ENCODE measurements at places on chromosomes 11 and 22. TPM values are rescaled to one million over a fixed set of nuclear protein-coding genes. Genes with fewer than 3 reads are reported as not detected.

DNA sequence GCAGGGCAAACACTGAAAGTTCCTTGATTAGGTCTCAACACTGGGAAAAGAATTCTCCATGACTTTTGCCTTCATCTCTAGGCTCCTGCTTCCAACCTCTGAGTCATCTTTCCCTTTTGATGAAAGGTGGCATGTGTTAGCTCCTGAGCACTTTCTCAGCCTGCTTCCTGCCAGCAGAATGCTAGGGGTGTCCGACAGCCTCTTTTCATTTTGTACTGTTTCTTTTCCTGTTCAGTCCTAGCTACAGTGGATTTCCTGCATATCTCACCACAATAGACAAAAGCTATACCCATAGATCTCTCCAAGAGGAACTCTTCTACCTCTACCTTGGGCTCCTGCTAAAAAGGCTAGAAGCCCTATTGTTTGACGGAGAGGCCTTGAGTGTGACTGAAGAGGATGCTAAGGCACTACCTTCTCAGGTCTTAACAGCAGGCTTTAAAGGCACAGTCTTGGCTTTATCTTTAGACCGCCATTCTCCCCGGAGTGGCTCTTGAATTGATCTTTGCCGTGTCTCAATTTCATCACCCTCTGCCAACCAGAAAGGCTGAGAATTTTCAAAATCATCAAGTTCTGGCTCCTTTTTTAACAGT, 145.5 kb downstream of the RBFOX2 start:
- no peaks in the 10 kb centered on the region for H3K36me3 ChIP-seq
- no peaks in the 10 kb centered on the region for H3K27me3 ChIP-seq
- no peak for DNase-seq
- no peak overlapping the region for H3K4me3 ChIP-seq
- H3K4me1 ChIP-seq = peaks cover 13% of the 10 kb centered on the region
- peak overlapping the region; percentile 49 for H3K27ac ChIP-seq

DNA sequence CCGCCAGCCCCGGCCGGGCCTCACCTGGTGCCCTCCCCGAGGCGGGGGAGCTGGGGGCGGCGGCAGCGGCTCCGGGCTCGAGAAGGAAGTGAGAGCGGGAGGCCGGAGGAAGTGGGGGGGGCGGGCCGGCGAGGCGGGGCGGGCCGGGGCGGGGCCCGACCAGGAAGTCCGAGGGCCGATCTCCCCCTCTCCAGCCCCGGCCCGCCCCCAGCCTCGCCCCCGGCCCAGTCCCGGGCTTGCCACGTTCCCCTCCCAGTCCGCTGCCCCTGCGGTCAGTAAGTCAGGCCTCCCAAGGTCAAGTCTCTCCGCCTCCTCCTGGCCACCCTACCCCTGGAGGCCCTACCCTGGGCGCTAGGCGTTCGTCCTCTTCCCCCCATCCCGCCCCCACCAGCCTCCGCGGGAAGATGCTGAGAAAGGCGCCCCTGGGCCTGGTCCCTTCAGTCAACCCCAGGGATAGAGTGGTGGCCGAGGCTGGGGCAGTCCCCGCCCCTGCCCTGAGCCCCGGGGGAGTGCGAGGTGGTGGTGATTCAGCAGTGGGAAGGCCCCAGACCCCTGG, at the start of gene RHOG:
Gene RHOG, minus strand, starts transcription at position 90 of the 556 bp plus-strand sequence. CDS start 12,821 bp downstream, outside the sequence.
- H3K36me3 ChIP-seq = no peaks in the 10 kb centered on the region
- DNase-seq = peak; percentile 93
- H3K27me3 ChIP-seq = no peaks in the 10 kb centered on the region

- H3K4me1 ChIP-seq = no peaks in the 10 kb centered on the region
- H3K4me3 ChIP-seq = no peak overlapping the region
- H3K36me3 ChIP-seq = no peaks in the 10 kb centered on the region
- no peak for DNase-seq
These were observed 107.8 kb downstream of the FAR1 start for GRCh38 chr11:13776134-13776815.

DNA sequence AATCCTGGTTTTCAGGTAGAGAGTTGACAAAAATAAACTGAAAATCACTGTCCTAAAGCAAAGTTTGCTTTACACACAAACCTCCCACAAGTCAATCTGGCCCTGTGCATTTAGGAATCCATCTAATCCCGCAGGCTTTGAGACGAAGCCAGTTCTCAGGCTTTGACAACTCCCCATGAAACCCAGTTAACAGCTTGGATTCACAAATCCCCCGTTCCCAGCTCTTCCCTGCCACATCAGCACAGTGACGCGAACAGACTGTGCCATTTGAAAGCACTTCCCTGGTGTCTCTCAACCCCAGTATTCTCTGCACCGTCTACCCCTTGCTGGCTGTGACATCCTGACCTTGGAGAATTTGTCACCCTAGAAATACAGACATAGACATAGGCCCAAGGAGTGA, 117.8 kb downstream of the OPCML start:
- no peaks in the 10 kb centered on the region for H3K4me1 ChIP-seq
- no peaks in the 10 kb centered on the region for H3K27me3 ChIP-seq
- no peak overlapping the region for H3K27ac ChIP-seq
- H3K4me3 ChIP-seq = no peak overlapping the region
- no peaks in the 10 kb centered on the region for H3K36me3 ChIP-seq
- no peak for DNase-seq

SEC14L6 gene
- total RNA-seq = 0.58 TPM

GRCh38 chr11:118497831-118498230, 29.4 kb upstream of the TTC36 start:
- no peak for DNase-seq
- no peaks in the 10 kb centered on the region for H3K4me1 ChIP-seq
- H3K4me3 ChIP-seq = no peak overlapping the region
- no peak overlapping the region for H3K27ac ChIP-seq

SLC17A6 gene
- not detected for total RNA-seq

- H3K36me3 ChIP-seq = peaks cover 48% of the 10 kb centered on the region
These were observed 44.1 kb upstream of the MN1 start for GRCh38 chr22:27845644-27846043.

SCUBE1 gene
- 1.2 TPM for total RNA-seq

NXPE4 gene
- not detected for total RNA-seq

- DNase-seq = no peak
- H3K27ac ChIP-seq = no peak overlapping the region
- H3K27me3 ChIP-seq = peaks cover 55% of the 10 kb centered on the region
- no peaks in the 10 kb centered on the region for H3K36me3 ChIP-seq
These were observed 61.2 kb downstream of the MPPED1 start for GRCh38 chr22:43473031-43473430.

DNA sequence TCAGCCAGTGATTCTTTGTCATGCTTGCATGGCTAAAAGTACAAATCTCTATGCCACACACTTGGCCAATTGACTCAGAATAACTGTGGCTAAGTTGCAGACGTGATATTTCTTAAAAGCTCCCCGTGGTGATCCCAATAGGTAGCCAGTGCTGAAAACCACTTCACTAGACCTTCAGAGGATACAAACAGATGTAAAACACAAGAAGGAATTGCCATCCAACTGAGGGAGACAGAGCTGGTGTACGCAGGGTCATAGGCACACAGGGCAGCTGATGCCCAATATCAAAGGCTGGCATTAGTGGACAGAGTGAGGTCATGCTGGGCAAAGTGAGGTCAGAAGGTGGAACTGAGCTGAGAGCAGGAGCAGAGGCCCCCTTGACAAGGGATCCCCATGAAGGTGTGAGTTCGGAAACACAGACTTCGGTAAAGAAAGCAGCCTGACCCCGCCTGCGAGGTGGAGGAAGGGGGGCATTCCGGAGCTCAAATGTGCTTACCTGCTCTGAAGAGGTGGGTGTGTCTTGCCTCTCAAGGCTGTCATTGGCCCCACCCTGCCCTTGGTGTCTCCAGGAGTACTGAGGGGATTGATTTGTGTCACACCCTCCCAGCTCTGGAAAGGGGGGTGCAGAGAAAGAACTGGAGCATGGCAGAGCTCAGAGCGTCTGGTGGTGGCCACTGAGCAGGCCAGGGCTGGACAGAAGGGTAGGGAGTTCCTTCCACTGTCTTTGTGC, 344.9 kb upstream of the B3GAT1 start:
- no peak overlapping the region for H3K4me3 ChIP-seq
- no peak for DNase-seq
- no peaks in the 10 kb centered on the region for H3K36me3 ChIP-seq
- H3K27me3 ChIP-seq = no peaks in the 10 kb centered on the region

RIMBP3C gene
- total RNA-seq = not detected

GRCh38 chr22:49107961-49108530, 719.6 kb downstream of the BRD1 start:
- no peaks in the 10 kb centered on the region for H3K36me3 ChIP-seq
- no peak for DNase-seq
- no peaks in the 10 kb centered on the region for H3K27me3 ChIP-seq
- H3K4me1 ChIP-seq = no peaks in the 10 kb centered on the region
- no peak overlapping the region for H3K4me3 ChIP-seq

DNA sequence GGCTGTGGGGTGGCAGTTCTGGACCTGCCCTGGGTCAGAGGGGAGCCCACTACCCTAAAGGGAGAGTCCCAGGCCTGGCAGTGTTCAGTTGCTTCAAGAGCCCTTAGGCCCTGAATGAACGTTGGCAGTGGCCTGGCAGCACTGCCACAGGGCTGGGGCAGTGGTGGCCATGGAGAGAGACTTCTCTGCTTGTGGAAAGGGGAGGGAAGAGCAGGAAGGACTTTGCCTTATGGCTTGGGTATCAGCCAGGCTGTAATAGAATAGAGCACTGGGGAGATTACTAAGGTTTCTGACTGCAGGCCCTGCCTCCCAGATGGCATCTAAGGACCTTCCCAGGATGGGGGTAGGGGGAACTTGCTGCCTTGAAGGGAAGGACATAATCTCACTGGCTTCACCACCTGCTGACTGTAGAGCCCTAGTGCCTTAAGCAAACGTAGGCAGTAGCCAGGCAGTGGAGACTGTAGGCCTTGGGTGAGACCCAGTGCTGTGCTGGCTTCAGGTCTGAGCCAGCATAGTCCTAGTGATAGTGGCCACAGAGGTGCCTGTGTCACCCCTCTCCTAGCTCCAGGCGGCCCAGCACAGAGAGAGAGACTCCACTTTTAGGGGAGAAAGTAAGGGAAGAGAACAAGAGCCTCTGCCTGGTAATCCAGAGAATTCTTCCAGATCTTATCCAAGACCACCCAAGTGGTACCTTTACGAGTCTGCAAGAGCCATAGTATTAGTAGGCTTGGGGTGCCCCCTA, 27.6 kb downstream of the PLA2G6 start:
- H3K36me3 ChIP-seq = no peaks in the 10 kb centered on the region
- no peak for DNase-seq
- no peaks in the 10 kb centered on the region for H3K27me3 ChIP-seq
- no peak overlapping the region for H3K4me3 ChIP-seq
- H3K27ac ChIP-seq = peak overlapping the region; percentile 25

AIFM3 gene
- not detected for total RNA-seq

- no peaks in the 10 kb centered on the region for H3K27me3 ChIP-seq
- peak overlapping the region; percentile 89 for H3K27ac ChIP-seq
- H3K4me3 ChIP-seq = peak overlapping the region; percentile 74
- peaks cover 51% of the 10 kb centered on the region for H3K4me1 ChIP-seq
These were observed 1.3 kb upstream of the PATZ1 start for GRCh38 chr22:31347251-31348008.

HTR3A gene
- total RNA-seq = not detected

- H3K27me3 ChIP-seq = no peaks in the 10 kb centered on the region
- no peak for DNase-seq
- H3K36me3 ChIP-seq = no peaks in the 10 kb centered on the region
- no peak overlapping the region for H3K4me3 ChIP-seq
- no peak overlapping the region for H3K27ac ChIP-seq
These were observed 59.0 kb upstream of the KCNQ1OT1 start for GRCh38 chr11:2758751-2759150.

PDXP gene
- total RNA-seq = 72.1 TPM

- no peak for DNase-seq
- H3K36me3 ChIP-seq = no peaks in the 10 kb centered on the region
- H3K4me1 ChIP-seq = peaks cover 10% of the 10 kb centered on the region
- H3K27ac ChIP-seq = no peak overlapping the region
- peaks cover 26% of the 10 kb centered on the region for H3K27me3 ChIP-seq
- no peak overlapping the region for H3K4me3 ChIP-seq
These were observed 56.5 kb upstream of the PRR5 start for GRCh38 chr22:44645531-44645930.

NRIP3 gene
- total RNA-seq = 3.9 TPM

P2RX3 gene
- not detected for total RNA-seq

DNA sequence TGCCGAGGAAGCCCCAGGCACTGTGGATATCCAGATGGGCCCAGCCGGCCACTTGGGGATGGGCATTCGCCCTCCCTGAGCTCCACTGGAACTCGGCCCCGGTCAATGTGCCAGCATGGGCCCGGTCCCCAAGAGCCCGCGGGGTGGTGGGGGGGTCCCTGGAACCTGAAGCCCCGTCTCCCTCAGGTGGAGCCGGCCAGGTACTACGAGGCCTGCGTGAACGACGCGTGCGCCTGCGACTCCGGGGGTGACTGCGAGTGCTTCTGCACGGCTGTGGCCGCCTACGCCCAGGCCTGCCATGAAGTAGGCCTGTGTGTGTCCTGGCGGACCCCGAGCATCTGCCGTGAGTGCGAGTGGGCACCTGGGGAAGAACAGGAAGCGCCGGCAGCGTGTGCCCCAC, 21.2 kb downstream of the MUC5AC start:
- no peaks in the 10 kb centered on the region for H3K4me1 ChIP-seq
- no peak for DNase-seq
- peaks cover 78% of the 10 kb centered on the region for H3K36me3 ChIP-seq
- no peak overlapping the region for H3K4me3 ChIP-seq

GRCh38 chr11:123590296-123590912, 64.0 kb downstream of the SCN3B start:
- peaks cover 45% of the 10 kb centered on the region for H3K4me1 ChIP-seq
- peaks cover 26% of the 10 kb centered on the region for H3K36me3 ChIP-seq
- H3K27ac ChIP-seq = peak overlapping the region; percentile 84
- peak; percentile 89 for DNase-seq

- H3K36me3 ChIP-seq = no peaks in the 10 kb centered on the region
- no peak for DNase-seq
- H3K27ac ChIP-seq = no peak overlapping the region
- H3K27me3 ChIP-seq = no peaks in the 10 kb centered on the region
- H3K4me1 ChIP-seq = no peaks in the 10 kb centered on the region
These were observed 25.6 kb downstream of the TRIM29 start for GRCh38 chr11:120112174-120112796.
